ENCODE measurements at places on chromosomes 16 and 17. TPM values are rescaled to one million over a fixed set of nuclear protein-coding genes. Genes with fewer than 3 reads are reported as not detected.
A peak's percentile ranks its signal among the peaks of the same experiment; 100 is the strongest.

GRCh38 chr17:81601525-81602120, 35.3 kb downstream of the NPLOC4 start:
- DNase-seq, result peak; percentile 35

GRCh38 chr16:38941-39892, 14.2 kb downstream of the POLR3K start:
- no peak for DNase-seq

DNA sequence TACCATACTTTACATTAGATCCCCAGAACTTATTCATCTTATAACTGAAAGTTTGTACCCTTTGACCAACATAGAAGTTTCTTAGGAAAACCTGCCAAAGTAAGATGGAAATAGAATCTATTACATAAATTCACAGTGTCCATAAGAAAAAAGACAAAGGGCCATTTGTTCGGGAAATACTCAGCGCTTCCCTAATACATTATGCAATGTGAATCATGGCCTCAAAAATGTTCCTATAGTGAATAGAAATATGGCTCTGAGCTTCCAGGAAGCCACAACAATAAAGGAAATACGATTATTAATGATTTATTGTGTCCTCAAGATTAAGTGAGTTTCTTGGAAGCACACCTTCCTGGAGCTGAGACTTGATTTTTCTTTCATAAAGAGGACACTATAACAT, 51.5 kb downstream of the GPRC5B start:
- no peak for DNase-seq

- DNase-seq, result no peak
These were observed 855 bp downstream of the SLC22A31 start for GRCh38 chr16:89199241-89200123.

The TLCD1 gene
- polyA plus RNA-seq, result 18.8 TPM

- DNase-seq, result no peak
These were observed 426.3 kb downstream of the SLC39A11 start for GRCh38 chr17:72665852-72666851.

DNA sequence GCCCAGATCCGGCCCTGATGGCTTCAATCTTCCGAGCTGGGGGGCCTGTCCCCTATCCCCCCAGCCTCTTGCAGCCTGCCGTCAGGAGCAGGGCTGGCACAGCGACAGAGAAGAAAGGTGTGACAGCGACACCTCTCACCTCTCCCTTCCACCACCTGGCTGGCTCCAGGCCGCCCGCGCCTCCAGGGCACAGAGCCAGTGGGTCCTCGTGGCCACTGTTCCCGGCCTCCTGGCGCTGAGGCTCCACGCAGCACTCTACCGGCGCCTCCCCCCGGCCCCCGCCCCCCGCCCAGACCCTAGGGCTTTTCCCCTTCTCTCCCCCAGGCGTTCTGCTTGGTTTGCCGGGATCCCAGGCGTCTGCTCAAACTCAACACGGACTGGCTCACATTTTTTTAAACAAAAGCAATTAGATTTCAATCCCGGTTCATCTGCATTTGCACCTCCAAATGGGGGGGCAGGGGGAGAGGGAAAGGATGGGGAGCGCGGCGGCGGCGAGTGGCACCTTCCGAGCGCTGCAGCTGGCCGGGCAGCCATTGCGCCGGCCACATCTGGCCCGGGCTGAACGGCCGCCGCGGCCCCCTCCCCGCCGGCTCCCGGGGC, 12.8 kb upstream of the CBX8 start:
- DNase-seq, result no peak
